H9 (cell line): ENCODE measurements at places on chromosomes 12 and 14. TPM values are rescaled to one million over a fixed set of nuclear protein-coding genes. Genes with fewer than 3 reads are reported as not detected.

GRCh38 chr12:87815771-87816585, 213.2 kb downstream of the C12orf50 start:
- no peak for DNase-seq

DNA sequence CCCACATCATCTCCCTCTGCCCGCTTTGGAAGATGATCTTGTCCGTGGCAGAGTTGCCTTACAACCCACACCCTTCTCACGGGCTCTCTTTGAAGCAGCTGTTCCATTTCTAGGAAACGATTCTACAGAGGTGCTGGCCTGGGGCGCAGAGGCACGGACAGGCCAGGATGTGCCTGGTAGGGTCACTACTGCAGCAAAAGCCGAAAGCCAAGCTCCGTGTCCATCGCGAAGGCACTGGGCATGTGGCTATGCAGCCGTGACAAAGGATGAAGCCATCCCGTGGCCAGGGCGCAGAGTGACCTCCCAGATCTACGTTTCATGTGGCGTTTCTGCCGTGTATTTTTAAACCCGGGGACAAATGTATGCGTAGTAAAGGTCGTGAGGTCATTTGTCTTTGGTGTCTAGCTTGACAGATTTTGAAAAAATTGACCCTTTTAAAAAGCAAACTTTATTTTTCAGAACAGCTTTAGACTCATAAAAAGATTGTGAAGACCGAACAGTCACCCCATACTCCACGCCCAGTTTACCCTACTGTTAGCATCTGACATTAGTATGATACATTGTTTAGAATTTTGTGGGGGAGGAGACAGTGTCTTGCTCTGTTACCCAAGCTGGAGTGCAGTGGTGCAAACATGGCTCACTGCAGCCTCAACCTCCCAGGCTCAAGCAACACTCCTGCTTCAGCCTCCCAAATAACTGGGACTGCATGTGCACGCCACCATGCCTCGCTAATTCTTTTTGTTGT, 40.4 kb upstream of the NCOR2 start:
- DNase-seq, result no peak

Gene KRT71
- not detected in 2 replicates for total RNA-seq

DNA sequence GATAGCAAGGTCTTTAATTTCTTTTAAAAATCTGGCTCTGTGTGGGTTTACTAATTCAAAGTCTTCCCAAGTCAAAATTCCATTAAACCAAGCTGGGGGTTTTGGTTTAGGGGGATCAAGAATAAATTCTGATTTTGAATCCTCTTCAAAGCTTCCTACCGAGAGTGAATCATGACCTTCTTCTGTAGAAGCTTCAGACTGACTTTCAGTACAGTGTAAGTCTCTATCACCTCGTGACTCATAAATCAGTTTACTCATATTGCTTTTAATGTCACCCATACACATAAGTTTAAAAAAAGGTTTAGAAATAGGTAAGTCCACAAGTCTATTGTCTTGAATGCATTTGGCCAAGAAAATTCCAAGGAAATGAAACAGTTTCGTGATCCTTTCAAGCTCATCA, 80.6 kb upstream of the STRN3 start:
- DNase-seq, result no peak

Gene EGLN3
- 19.8 and 24.7 TPM in 2 replicates for total RNA-seq

DNA sequence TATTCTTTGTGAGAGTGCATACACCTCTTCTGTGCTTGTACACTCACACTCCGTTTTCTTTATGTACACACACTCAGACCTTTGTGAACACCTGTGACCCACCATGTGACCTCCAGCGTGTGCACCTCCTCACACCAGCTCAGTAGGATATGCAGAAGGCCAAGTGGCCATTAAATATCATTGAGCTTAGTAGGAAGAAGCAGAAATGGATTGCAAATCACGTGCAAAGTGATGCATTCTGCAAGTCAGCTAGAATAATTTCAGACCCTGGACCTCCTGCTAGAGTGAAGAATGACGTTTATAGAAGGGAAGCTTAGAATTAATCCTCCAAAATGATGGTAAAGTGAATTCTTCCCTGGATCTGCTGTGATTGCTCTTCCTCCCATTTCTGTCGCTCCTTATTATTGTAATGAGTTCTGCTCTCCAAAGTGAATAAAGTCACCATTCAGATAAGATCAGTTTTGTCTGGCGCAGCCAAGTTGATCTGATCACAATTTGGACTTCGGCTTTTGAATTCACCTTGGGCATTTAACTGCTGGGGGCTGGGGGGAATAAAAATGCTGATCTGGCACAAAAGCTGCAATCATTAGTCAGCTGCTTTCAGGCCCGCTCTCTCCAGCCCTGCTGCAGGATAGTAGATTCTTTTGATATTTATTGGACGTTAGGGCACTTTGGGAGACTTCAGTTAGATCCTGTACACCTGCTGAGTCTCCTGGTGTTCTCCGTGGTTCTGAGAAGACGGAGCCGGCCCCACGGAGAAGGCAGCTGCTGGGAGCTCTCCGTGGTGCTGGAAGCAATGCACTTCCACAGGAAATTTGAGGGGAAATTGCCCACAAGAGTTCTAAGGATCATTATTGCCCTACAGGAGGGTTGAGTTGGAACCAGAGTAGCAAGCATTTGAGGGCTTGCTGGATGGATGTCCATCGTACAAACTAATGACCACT, 12.4 kb upstream of the NRXN3 start:
- DNase-seq, result peak; percentile 41

Gene OVCH1
- total RNA-seq, result not detected in 2 replicates

DNA sequence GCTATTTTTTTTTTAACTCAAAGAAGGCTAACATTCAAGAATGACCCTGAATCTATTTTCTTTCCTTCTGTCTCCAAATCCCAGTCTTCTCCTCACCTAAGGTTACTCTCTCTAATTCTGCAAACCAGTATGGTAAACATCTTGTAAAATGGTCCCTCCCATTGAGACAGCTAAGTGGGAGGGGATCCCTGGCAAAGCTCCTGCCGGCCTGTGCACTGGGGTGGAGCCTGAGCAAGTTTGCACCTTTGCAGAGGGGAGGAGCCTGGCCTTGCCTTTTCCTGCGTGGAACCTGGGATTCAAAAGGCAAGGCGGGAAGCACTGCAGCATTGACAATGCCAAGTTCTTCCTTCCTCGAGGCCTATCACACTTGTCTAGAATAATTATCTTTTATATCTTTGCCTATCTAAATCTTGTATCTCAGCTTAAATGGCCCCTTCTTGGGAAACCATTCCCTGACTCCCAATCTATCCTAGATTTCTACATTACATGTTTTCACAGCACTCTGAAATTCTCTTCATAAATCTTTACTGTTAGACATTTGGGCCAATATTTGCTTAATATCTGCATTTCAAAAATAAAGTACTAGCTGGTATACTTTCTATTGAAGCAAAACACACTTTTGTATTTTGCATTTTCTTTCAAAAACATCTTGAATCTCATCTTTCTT, 83.0 kb downstream of the EPS8 start:
- DNase-seq, result peak; percentile 71

GRCh38 chr12:131865180-131865875, 29.1 kb upstream of the ULK1 start:
- no peak for DNase-seq

DNA sequence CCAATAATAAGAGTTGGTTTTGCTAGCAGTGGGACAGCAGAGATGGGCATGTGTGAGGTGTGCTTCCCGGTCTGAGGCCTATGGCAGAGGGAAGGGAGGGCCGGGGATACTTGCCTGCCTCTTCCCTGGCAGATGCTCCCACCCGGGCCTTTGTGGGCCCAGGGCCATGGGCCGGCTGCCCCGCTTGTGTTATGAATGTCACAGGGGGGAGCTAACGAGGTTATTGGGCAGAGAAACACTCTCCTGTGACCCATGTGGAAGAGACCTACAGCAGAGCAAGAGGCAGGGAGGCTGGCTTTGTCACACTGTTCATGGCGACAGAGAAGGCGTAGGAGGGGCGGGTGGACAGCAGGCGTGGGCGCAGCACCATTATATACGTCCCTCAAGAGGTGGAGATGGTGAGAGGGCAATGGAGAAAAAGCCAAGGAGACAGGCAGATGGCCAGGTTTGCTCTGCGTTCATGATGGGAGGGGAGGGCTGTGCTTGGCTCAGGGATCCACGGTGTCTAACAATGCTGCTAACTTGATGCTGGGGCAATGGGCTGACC, 13.3 kb downstream of the CCND2 start:
- no peak for DNase-seq

DNA sequence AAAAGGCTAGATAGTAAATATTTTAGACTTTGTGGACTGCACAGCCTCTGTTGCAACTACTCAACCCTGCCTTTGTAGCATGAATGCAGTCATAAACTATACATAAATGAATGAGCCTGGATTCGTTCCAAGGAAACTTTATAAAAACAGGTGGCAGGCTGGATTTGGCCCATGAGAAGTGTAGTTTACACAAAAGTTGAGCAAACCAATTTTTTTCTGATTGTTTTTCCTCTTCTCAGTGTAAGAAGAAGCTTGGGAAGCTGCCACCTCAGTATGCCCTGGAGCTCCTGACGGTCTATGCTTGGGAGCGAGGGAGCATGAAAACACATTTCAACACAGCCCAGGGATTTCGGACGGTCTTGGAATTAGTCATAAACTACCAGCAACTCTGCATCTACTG, 9.5 kb downstream of the OAS1 start:
- no peak for DNase-seq

GRCh38 chr14:64745511-64746091, 41.4 kb downstream of the PLEKHG3 start:
- DNase-seq, result no peak

DNA sequence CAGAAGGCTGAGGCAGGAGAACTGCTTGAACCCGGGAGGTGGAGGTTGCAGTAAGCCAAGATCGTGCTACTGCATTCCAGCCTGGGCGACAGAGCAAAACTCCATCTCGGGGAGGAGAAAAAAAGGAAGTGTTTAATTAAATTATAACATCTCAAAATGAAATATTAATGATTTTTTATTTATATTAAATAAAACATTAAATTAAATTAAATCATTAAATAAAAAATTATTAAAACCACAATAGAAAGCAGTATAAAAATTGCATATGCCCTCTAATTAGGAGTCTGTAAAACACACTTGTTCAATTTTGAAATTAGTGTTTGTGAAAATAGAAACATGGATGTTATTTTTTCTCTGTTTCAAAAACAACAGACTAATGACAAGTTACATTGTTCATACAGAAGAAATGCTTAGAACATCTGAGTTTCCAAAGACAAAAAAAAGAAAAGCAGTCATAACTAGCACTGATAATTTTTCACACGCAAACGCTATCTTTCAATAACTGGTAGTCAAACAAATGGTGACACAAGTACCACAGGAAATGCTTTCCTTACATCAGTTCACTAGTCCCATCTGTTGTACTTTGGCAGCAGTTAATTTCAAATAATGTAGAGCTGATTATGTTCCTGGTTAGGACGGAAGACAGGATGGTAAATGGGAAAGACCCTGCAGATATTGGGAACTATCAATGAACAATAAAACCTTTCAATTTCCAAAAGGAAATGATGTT, 54.9 kb downstream of the HECTD4 start:
- no peak for DNase-seq

DNA sequence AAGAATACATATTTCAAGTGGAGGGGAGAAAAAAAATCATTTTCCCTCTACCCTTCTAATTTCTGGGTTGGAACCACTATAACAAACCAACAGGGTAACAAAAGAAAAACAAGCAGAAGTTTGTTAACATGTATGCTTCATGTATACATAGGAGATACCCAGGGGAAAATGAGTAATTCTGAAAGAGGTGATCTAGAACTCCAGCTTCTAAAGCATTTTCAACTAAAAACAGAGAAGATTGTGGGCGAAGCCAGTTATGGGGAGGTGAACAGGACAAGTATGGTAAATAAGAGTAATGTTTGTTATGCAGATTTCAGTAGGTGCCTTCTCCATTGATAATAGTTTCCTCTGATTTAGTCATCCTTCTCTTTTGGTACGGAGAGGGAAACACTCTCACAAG, 16.7 kb downstream of the FNTB start:
- DNase-seq, result no peak

Gene BIN2
- not detected in 2 replicates for total RNA-seq

Gene BCL11B
- 4.9 and 5.1 TPM in 2 replicates for total RNA-seq

GRCh38 chr12:41772478-41772877, 372.2 kb downstream of the GXYLT1 start:
- no peak for DNase-seq

GRCh38 chr12:61574339-61574738, 685.9 kb upstream of the USP15 start:
- no peak for DNase-seq

DNA sequence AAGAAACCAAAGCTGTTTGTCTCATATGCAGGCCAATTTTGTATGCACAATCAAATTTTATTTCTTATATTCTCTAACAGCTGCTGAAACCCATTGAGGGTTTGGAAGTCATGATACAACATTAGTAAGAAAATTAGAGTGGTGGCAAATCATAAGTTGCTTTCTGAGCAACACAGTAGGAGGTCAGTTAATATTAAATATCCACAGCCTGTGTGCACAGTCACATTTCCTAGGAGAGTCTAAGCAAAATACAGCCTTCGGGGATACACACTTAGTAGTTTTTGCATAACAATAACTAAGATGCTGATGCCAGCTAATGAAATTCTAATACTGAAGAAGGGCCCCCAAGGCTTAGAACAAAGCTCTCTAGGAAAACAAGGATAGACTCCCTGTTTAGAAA, 209.6 kb upstream of the E2F7 start:
- DNase-seq, result no peak
